ENCODE measurements at places on chromosomes 2 and 18. TPM values are rescaled to one million over a fixed set of nuclear protein-coding genes. Genes with fewer than 3 reads are reported as not detected.

DNA sequence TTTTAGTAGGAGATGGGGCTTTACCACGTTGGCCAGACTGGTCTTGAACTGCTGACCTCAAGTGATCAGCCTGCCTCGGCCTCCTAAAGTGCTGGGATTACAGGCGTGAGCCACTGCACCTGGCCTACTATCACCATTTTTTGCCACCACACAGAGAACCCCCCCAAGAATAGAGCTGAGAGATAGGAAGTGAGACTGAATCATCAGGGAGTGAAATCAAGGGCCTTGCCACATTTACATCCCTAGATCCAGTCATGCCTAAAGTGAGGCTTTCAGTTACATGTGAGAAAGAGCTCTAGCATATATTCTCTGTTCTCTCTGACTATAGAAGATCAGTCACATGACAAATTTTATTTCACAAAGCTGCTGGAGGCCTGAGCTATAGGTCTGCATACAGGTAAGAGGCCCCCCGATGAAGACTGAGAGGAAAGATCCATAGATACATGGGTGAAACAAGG, 28.0 kb upstream of the KCMF1 start:
- DNase-seq: peak; percentile 12

The AMMECR1L gene
- 3.6 TPM for polyA plus RNA-seq

- no peak for DNase-seq
Observed at GRCh38 chr18:35619464-35619863, 37.9 kb downstream of the GALNT1 start.

DNA sequence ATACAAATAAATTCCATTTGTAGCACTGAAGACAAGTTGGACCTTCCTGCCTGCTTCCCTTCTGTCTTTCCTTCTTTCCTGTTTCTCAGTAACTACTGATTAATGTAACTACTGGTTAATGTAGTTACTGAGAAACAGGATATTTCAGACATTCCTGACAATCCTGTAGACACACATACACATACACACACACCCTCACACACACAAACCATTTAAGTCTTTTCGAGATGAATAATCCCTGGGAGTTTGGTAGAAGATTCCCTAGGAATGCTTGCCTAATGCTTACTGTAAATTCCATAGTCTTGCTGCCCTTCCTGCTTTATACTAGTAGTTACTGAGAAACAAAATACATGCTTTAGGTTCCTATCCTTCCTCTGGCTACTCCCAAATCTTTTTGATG, 83.9 kb downstream of the PIK3C3 start:
- DNase-seq: no peak

The INO80B gene
- 36.9 TPM for polyA plus RNA-seq

DNA sequence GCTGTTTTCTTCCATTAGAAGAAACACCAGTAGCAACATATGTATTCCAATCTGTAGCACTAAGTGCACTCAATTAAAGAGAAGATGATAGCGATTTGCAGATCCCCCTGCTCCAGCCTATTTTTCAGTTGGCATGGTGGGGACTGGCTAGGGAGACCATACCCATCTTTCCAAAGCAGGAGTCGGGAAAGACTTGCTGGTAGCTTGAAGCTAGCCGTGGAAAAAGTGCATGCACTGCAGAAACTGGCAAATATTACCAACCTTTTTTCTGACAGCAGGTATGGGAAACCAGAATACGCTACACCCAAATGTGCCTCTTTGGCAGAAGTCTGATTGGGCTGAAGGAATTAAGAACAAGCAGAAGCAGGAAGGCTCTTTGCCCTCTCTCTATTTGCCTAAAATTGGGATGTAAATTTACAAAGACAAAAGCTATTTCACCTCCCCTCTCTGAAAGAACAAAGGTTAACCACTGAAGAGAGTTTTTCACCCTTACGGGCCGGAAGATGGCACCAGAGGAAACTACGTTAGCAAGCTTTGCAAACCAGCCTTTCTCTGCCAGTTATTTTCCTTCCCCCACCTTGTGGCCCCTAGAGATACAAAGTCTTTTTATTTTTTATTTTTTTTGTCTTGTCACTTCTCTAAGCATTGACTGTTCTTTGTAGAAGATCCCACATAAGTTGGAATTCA, 273.1 kb downstream of the DLGAP1 start:
- DNase-seq: no peak

- no peak for DNase-seq
Observed at GRCh38 chr18:10895976-10896375, 253.4 kb downstream of the PIEZO2 start.

DNA sequence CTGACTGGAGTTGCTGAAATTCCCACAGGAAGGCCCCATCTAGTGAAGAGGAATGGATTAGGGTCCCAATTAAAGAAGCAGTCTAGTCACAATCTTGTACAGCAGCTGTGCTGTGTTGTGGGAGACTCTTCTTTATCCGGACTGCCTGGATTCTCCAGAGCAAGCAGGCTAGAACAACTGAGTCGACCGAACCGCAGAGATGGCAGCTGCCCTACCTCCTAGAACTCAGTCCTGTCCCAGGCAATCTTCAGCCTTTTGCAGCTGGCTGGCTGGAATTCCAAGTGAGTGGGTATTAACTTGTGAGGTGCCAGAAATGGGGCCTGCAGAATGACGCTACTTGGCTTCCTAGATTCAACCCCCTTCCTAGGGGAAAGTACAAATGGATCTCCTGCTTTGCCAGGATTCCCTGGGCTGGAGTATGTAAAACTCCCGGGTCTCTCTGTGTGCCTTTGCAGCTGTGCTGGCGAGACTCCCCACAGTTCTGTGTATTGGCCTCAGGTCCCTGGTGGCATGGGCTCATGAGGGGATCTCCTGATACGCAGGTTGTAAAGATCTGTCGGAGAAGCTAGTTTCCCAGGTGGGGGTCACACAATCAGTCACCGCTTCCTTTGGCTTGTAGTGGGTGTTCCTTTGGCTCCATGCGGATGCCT, 1952.6 kb upstream of the LRRTM1 start:
- DNase-seq: peak; percentile 51

DNA sequence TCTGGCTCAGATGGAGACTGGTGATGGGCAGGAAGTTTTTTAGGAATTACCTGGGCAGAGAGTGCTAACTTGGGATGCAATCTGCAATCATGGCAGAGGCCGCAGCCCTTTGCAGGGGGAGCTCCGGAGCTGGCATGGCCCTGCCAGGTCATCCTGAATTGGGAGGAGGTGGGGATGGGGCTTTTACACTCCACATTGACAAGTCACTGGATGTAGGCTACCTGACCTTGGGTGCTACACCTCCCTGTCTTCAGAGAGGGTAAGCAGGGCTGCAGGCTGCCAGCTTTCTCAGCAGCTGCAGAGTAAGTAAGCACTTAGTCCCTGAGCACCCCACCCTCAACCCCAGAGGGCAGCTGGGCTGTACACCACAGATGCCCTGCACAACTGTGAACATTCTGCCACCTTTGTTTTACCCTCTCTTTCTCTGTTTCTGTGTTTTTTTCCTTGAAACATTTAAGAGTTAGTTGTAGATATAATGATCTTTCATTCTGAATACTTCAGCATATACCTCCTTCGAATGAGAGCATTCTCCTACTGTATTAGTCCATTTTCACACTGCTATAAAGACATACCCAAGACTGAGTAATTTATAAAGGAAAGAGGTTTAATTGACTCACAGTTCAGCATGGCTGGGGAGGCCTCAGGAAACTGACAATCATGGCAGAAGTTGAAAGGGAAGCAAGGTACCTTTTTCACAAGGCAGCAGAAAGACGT, 6.8 kb upstream of the HS1BP3 start:
- DNase-seq: no peak

DNA sequence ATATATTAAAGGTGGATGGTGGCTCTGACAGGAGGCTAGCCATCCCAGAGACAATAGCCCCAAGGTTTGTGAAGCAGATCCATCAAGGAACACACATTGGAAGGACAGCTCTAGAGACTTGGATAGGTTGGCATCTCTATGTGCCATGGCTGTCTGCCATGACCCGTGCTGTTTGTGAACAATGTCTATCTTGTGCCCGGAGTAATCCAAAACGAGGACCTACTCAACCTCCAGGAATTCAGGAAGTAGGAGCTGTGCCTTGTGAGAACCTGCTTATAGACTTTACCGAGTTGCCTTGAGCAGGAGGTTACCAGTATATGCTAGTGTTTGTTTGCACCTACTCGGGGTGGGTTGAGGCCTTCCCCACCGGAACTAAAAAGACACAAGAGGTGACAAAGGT, 43.1 kb upstream of the SELENOI start:
- DNase-seq: no peak

GRCh38 chr2:129713337-129713736, 266.1 kb upstream of the RAB6C start:
- no peak for DNase-seq

The TRABD2A gene
- 46.4 TPM for polyA plus RNA-seq

The MAP2 gene
- polyA plus RNA-seq: 1.2 TPM

The CCDC102B gene
- polyA plus RNA-seq: 1.8 TPM

- DNase-seq: no peak
Observed at GRCh38 chr2:224126440-224126839, 87.4 kb upstream of the SERPINE2 start.

DNA sequence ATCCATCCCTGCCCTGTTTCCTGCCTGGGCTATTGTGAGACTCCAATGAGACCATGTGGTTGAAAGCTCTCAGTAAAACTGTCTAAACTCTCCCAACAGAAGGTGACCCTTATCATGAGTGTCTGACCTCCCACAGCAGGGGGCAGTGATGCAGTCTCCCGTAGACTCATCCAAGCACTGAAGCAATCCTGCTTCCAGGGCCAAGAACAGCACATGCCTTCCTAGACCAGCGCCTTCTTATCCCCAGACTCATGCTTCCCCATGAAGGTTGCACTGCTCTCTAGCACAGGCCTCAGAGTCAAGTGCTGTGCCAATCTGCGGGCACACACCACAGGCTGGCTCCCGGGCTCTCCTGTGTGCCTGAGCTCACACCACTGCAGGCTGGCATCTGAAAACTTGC, 112.3 kb downstream of the TNS1 start:
- DNase-seq: peak; percentile 90

The IL36B gene
- polyA plus RNA-seq: not detected

- no peak for DNase-seq
Observed at GRCh38 chr18:78685250-78685979, 294.2 kb upstream of the SALL3 start.

The LRATD1 gene
- polyA plus RNA-seq: 34.8 TPM

GRCh38 chr2:37883518-37883917, 41.6 kb upstream of the RMDN2 start:
- DNase-seq: no peak

GRCh38 chr18:22628795-22629510, 211.2 kb upstream of the CTAGE1 start:
- no peak for DNase-seq

The RMND5A gene
- polyA plus RNA-seq: 29.4 TPM

DNA sequence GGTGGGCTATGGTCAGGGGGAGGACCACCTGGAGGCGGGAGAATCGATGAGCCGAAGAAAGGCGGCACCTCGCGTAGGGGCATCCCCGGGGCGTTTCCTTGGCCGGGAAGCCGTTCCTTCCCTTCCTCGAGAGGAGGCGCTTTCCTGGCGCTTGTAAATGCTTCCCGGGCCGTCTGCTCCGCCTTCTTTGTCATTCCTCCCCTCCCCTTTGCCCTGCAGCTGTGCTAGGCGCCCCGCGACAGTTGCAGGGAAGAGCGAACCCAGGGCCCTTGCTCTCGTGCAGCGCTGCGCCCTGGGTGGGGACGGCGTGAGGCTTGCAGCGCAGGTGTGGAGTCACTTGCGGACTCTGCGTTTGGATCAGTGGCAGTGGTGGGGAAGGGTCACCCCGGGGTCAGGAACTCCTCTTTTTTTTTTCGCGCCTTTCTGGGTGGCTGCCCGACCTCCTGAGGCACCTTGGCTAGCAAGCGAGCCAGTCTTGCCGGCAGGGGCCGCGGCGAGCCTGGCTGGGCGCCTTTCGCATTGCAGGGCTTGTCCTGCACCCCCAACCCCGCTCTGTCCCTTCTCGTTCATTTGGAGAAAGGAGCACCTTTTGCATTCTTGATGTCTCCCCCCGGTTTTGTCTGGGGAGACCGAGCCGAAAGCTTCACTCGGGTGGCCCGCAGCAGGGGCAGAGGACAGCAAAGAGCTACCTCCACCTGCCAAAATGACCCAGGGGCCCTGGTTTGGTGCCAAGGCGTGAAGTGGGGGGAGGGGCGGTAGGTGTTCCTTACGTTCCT, 858 bp downstream of the KCNS3 start:
- peak; percentile 80 for DNase-seq

The SPEG gene
- 25.4 TPM for polyA plus RNA-seq

DNA sequence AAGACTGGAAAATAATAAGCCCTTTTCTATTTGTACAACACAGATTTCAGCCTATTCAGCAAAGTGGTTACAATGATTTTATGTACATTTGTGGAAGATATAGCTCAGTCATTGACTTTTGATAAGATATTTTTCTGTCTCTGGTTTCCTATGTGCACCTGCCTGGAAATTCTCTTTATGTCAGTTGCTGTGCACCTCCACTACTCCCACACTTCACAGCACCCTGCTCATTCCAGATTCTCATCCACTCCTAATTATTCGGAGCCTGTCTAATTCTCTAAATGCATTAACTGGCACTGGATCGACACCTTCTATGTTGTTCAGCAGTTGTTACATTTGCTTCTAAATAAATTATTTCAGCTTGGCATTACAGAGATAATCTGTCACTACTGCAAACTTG, 275.1 kb upstream of the RND3 start:
- no peak for DNase-seq

The SRD5A2 gene
- 0.01 TPM for polyA plus RNA-seq

The DNAH7 gene
- polyA plus RNA-seq: 1.4 TPM

- no peak for DNase-seq
Observed at GRCh38 chr18:31857526-31858106, 85.3 kb downstream of the TRAPPC8 start.

The TNFRSF11A gene
- polyA plus RNA-seq: 2.4 TPM

- DNase-seq: peak; percentile 81
Observed at GRCh38 chr18:76619261-76619620, 124.2 kb upstream of the ZNF516 start.

- DNase-seq: no peak
Observed at GRCh38 chr2:43737097-43737854, 36.6 kb upstream of the DYNC2LI1 start.

GRCh38 chr18:39840406-39840805, 2114.6 kb upstream of the PIK3C3 start:
- no peak for DNase-seq

DNA sequence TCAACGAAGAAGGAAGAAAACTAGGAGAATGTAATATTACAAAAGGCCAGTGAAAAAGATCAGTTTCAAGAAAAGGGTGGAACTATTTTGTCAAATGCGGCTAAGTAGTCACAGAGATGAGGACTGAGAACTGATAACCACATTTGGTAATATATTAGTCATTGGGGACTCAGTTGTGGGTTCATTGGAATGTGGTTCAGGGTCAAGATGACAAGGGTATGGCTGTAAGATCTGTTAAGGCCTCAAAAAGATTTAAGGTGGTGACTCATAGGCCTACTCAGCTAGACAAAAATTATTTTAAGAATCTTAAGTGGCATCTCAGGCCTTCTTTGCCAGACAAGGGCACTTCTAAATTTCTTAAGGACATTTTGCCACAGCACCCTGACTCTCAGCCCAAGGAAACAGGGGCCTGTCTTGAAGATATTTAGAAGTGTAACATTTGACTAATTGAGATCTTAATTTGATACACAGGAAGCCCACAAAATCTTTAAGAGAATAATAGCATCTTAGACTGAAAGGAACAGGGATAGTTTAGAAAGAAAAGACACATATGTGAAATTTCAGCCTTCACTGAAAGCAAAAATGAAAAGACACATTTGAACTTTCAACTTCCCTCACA, 81.3 kb downstream of the STRADB start:
- DNase-seq: no peak

GRCh38 chr18:73136134-73136533, 268.3 kb upstream of the NETO1 start:
- no peak for DNase-seq
